ENCODE measurements at places on chromosomes 5 and 9.

- DNase-seq: no peak
Observed at GRCh38 chr5:142319560-142320429, 5.0 kb downstream of the SPRY4 start.

DNA sequence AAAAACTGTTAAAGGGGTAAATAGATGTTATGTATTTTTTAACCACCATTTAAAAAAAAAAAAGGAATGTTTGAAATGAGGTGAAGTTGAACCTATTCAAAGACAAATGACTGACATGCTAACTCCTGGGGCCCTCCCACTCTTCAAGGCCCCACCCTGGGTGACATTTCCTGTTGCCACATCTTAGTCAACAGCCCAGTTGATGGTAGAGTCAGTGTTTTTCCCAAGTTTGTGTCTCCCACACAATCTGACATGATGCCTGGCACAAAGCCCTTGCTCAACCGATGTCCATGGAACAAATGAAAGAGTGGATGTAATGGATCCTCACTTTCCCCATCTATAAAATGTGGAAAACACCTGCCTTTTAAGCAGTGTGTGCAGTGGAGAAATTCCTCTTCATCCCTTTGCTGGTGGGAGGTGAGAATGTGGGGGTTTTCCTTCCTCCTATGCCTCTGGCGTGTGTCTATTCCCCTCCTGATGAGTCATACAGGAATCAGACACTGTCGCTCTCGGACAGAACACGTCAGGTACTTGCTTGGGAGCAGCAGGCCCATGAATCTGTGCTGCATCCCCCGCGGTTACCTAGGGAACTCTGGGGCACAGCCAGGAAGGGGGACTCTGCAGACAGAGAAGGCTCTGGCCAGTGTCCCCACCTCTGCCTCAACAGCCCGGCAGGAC, 13.7 kb upstream of the ADRA1B start:
- DNase-seq: no peak

GRCh38 chr9:103681435-103681834, 412.7 kb upstream of the SMC2 start:
- no peak for DNase-seq

DNA sequence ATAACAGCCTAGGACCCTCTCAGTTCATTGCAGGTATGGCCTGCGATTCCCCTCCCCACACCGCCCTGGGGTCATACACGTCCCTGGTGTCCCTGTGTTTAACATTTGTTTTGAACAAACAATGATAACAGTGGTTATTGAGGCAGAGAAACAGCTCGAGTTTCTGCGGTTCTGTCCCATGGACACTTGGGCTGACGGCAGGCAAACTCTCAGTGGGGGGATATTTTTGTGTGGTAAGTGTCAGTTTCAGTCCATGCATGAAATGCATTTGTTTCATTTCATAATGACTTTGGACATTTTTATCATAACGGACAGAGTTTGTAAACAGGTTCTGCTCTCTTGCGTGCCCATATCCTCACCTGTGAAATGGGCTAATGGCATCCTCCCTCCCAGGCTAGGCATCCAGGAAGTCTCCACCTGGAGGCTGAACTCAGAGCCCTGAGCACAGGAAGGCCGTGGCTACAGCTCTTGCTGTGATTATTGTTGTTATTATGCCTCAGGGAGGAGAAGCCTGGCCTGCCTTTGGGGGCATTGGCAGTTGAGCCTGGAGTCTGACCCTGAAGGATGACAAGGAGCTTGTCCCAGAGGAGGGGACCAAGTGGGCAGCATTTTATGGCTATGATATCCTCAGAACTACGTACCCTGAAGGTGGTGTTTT, 190.9 kb downstream of the GADD45G start:
- DNase-seq: no peak

DNA sequence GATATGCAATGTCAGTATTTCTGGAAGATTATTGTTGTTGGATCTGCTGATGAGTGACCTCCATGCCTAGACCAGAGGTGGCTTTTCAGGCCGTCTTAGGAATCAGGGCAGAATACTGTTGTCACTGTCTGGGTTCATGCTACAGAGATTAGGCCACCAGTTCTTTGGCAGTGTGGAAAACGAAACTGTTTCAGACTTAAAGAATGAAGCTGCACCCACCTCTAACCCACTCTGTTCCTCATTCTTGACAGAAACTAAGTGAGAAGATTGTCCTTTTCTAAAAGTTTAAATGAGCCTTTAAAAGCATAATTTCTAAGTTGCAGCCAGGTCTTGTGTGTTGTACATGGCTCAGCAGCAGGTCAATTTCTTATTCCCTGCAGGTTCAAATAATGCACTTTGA, 444.3 kb downstream of the ENC1 start:
- DNase-seq: no peak

- peak; percentile 74 for DNase-seq
Observed at GRCh38 chr9:127132921-127133647, 10.6 kb upstream of the ANGPTL2 start.

- DNase-seq: no peak
Observed at GRCh38 chr9:134187891-134188385, 23.6 kb upstream of the RNU6ATAC start.

DNA sequence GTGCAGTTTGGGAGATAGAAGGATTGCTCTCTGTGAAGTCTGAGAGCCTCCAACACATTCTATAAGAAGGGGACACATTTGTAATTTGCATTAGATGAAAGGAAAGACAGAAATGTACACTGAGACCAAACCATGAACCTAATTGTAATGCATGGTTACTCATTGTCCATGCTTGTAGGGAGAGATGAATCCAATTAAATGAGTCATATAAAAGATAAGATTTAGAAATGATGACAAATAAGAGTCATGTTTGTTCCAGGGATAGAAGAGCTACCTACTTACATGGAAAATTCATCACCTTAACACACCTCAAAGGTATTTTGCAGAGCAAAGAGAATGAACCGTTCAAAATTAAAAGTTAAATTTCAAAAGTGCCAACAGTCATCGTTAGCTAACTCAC, 85.1 kb downstream of the FBXL7 start:
- DNase-seq: no peak

DNA sequence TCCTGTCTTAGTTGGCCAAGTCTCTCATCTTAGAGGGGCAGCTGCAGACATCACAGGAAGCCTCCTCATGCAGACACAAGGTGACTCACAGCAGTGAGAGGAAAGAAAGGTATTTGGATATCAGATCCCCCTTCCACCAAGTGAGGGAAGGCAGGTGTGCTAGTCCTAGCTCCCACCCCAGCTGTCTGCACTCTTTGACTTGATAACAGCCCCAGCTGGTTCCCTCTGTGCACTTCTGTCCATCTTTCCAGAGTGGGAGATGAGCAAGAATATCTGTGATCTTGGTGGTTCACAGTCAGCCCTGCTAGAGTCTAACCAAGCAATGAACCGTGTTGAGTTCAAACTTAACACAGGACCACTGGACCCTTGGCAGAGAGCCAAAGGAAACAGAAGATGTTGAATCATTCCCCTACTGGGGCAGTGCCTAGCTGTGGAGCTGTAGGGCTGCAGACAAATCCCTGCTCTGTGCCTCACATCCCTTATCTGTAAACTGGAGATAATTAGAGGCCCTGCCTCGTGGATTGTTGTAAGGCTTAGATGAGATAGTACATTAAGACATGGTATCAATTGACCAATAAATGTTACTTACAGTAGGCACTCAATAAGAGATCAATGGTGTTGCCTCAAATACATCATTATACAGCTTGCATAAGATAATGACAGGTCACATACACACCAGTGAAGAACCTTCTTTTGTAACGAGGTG, 39.1 kb downstream of the SH3RF2 start:
- DNase-seq: peak; percentile 36

GRCh38 chr5:9226016-9226536, 319.8 kb downstream of the SEMA5A start:
- DNase-seq: no peak

DNA sequence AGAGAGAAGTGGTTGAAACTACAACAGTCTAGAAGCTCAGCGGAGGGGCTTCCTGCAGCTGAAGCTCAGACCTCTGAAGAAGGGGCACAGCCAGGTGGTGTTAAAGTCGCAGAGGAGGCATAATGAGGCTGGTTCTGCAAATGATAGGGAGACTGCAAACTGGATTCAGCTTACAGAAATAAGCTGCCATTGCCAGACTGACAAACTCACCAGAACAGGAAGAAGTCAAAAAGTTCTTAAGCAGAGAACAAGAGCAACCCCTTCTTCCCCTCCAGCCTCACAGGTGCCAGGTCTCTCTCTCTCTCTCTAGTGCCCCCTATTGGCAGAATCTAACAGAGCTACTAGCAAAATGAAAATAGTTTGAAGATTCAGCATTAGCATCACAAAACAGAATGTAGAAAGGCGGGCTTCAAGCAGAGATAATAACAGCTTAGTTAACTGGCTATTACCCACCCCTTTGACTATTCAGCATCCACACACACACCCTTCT, 76.7 kb downstream of the GRAMD2B start:
- peak; percentile 67 for DNase-seq

DNA sequence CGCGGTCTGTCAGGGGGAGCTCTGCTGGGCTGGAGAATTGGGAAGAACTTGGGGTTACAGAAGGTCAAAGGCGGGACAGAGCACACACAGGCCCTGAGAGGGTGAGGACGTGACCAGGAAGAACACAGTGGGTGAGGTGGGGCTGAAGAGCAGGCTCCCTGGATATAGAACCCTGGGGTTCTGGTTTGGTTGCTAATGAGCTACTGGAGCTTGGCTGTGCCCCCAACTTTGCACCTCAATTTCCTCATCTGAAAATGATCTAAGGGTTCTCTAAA, 83.8 kb downstream of the PRRT1B start:
- DNase-seq: no peak

DNA sequence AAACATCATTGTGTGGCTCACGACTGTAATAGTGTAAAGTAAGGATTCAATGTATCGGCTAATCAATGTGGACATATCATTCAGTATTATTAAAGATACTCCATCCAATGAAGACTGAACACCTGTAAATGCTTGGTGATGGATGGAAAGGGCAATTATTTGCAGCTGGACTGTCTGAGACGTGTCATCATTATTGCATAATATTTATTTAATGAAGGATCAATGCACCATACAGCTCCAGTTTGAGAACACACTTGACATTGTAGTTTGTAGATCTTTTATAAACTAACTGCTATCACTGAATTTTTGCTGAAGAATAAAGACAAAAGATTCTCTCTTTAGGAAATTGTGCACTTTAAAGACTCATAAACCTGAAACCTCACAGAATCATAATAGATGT, 117.6 kb upstream of the CCDC152 start:
- DNase-seq: no peak

DNA sequence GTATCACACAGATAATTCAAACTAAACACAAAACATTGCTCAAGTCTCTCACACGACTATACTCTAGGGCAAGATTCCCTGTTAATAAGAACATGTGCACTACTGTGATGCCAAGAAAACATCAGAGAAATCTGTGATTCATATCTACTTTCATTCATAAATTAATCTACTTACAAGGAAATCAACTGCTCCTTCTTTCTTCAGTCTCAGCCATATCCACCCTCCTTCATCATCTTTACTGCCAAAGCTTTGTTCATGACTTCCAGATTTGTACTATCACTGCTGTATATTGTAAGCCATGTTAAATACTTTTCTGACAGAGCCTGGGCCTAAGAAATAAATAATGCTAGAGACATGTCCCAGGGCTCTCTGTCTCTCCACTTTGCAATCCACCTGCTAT, 35.1 kb downstream of the CTNNAL1 start:
- no peak for DNase-seq

DNA sequence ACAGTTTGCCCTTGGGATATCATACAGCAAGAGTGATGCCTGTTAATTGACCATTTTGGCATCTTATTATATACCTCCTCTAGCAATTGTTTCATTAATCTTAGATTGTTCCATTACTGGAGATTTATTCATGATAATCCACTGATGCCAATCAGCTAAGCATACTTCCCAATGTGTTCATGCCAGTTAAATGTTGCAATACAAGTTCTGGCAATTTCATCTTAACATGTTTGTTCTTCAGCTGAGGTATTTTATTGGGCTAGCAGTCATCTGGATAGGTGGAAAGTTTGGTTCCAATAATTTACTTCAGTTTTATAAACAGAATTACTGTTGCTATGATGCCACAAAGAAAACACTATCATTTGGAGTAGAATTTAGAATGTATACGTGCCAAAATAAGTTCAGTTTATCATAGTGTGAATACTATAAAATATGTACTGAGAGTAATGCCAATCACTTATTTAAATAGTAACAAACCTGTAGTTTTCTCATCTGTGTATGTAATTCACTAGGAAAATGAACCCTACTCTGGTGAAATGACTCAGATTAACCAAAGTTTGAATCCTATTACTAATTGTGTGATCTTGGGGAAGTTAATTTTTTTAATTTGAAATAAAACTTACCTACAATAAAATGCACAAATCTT, 27.9 kb upstream of the IL31RA start:
- no peak for DNase-seq

GRCh38 chr9:78163834-78164233, 72.0 kb upstream of the CEP78 start:
- no peak for DNase-seq

- DNase-seq: no peak
Observed at GRCh38 chr5:132838516-132839282, 8.3 kb upstream of the SHROOM1 start.

DNA sequence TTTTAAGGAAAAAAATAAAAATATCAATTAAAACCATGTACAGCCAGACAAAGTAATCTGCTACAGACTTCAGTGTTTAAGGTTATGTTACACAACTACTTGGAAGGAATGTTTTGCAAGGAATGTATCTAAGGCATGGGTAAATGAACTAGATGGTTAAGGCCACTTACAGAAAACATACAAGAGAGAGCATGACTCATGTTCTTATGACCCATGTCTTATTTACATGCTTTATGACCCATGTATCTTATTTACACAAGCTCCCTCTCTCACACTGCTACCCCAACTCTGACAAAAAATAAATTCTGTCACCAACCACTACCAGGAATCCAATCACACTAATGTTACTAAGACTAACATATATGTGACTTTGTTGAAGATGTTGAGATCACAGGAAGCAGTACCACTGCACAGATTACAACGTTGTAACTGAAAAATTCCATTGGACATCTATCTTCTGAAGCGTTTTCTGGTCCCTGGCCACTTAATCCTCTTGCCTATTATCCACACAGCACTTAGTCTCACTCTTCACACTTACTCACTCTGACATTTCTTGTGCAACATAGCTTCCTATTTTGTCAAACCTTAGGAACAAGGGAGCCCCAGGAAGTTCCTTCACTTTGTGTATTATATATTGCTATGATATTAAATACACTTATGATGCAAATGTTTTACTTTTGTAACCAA, 1630.1 kb upstream of the C9orf72 start:
- DNase-seq: no peak

- no peak for DNase-seq
Observed at GRCh38 chr9:99515093-99515492, 293.0 kb downstream of the SEC61B start.

- no peak for DNase-seq
Observed at GRCh38 chr9:34589636-34590380, at the start of gene CNTFR. Gene CNTFR, minus strand, starts transcription at chr9:34589724. Its CDS starts 20,743 bp downstream, at chr9:34568981.

- no peak for DNase-seq
Observed at GRCh38 chr5:34863946-34864345, 25.0 kb downstream of the TTC23L start.

- no peak for DNase-seq
Observed at GRCh38 chr5:143524338-143524945, 121.0 kb upstream of the NR3C1 start.
